ENCODE measurements at places on chromosomes 16 and 17. TPM values are rescaled to one million over a fixed set of nuclear protein-coding genes. Genes with fewer than 3 reads are reported as not detected.

GRCh38 chr16:22633280-22633679 is 122.6 kb downstream of the NPIPB5 start:
- H3K27ac ChIP-seq = no peak overlapping the region
- H3K4me1 ChIP-seq = no peaks in the 10 kb centered on the region
- H3K27me3 ChIP-seq = no peaks in the 10 kb centered on the region
- H3K4me3 ChIP-seq = no peak overlapping the region

The SLC12A3 gene
- total RNA-seq = not detected

- H3K4me1 ChIP-seq = no peaks in the 10 kb centered on the region
- no peak for DNase-seq
- H3K27ac ChIP-seq = no peak overlapping the region
- no peaks in the 10 kb centered on the region for H3K36me3 ChIP-seq
- H3K4me3 ChIP-seq = peak overlapping the region; percentile 41
- peaks cover 53% of the 10 kb centered on the region for H3K27me3 ChIP-seq
Observed at GRCh38 chr16:56190048-56190676, 1.1 kb upstream of the GNAO1 start.

GRCh38 chr17:43020789-43021740 is 1.1 kb downstream of the VAT1 start:
- peaks cover 44% of the 10 kb centered on the region for H3K4me1 ChIP-seq
- H3K27me3 ChIP-seq = no peaks in the 10 kb centered on the region
- H3K36me3 ChIP-seq = peaks cover 36% of the 10 kb centered on the region
- peak overlapping the region; percentile 70 for H3K27ac ChIP-seq

DNA sequence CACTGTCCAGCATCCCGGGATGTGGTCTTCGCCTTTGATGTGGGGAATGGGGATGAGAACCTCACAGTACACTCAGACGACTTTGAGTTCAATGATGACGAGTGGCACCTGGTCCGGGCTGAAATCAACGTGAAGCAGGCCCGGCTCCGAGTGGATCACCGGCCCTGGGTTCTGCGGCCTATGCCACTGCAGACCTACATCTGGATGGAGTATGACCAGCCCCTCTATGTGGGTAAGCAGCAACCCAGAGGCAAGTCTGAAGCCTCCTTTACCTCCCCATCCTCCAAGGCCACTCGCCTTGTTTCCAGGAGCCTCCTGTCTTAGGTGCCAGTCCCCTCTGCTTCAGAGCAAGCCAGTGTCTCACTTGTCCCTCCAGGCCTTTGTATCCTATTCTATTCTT is 10.2 kb downstream of the CNTNAP1 start:
- H3K27ac ChIP-seq = no peak overlapping the region
- no peak overlapping the region for H3K4me3 ChIP-seq
- H3K4me1 ChIP-seq = no peaks in the 10 kb centered on the region
- H3K36me3 ChIP-seq = peaks cover 3% of the 10 kb centered on the region

DNA sequence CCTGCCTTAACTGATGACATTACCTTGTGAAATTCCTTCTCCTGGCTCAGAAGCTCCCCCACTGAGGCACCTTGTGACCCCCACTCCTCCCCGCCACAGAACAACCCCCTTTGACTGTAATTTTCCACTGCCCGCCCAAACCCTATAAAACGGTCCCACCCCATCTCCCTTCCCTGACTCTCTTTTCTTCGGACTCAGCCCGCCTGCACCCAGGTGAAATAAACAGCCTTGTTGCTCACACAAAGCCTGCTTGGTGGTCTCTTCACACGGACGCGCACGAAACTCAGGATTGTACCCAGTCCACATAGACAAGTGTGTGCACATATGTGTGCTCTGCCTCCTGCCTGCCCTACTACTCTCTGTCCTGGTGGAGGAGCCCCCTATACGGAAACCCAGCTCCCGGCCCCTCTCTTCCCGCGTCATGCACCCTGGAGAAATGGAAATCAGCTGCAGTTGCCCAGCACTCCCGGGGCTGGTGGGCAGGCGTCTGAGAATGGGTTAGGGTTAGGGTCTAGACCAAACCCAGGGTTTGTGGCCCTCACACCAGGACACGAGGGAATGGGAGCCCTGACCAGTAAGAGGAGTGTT is 2.4 kb upstream of the RHBDF1 start:
- peaks cover 6% of the 10 kb centered on the region for H3K36me3 ChIP-seq
- no peak overlapping the region for H3K4me3 ChIP-seq
- peaks cover 8% of the 10 kb centered on the region for H3K27me3 ChIP-seq
- H3K27ac ChIP-seq = no peak overlapping the region
- no peak for DNase-seq
- peaks cover 78% of the 10 kb centered on the region for H3K4me1 ChIP-seq

DNA sequence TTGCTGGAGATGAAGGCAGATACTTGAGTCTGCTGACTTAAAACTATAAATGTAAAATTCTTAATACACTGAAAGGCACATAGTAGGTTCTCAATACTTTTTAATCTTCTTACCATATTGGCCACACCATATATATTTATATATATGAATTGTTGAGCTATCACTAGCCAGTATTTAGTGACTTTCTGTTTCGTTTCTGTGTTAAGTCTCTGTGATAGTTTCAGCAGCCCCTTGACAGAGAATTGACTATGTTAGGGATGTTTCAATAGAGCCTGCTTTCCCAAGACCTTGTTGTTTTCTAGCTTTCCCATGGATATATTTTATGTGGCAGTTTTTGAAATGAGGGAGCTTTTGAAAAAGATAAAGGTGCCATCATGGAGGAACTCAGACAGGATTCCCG is 206.5 kb upstream of the GOT2 start:
- no peak for DNase-seq
- H3K27ac ChIP-seq = no peak overlapping the region
- no peaks in the 10 kb centered on the region for H3K36me3 ChIP-seq
- H3K4me1 ChIP-seq = no peaks in the 10 kb centered on the region

GRCh38 chr17:38702166-38702915 is 2.7 kb upstream of the MLLT6 start:
- H3K4me3 ChIP-seq = peak overlapping the region; percentile 71
- H3K36me3 ChIP-seq = peaks cover 3% of the 10 kb centered on the region
- H3K27ac ChIP-seq = peak overlapping the region; percentile 99
- no peaks in the 10 kb centered on the region for H3K27me3 ChIP-seq
- DNase-seq = peak; percentile 86
- peaks cover 67% of the 10 kb centered on the region for H3K4me1 ChIP-seq
